Left renal pelvis (tissue), 4 donors: ENCODE measurements at places on chromosomes 16 and 17. TPM values are rescaled to one million over a fixed set of nuclear protein-coding genes. Genes with fewer than 3 reads are reported as not detected.

The FLII gene
- polyA plus RNA-seq = 154 TPM

The NPIPA3 gene
- 14.3 TPM for polyA plus RNA-seq

The RNF213 gene
- 44.5 TPM for polyA plus RNA-seq

The ZP2 gene
- polyA plus RNA-seq = 0.07 TPM

The ZNF646 gene
- 10.3 TPM for polyA plus RNA-seq

The CBLN1 gene
- polyA plus RNA-seq = 0.27 TPM

The CCDC200 gene
- 22.7 TPM for polyA plus RNA-seq

The TEX14 gene
- polyA plus RNA-seq = 1.0 TPM

The PLCD3 gene
- 32.3 TPM for polyA plus RNA-seq

The HS3ST3A1 gene
- polyA plus RNA-seq = 3.2 TPM

The CALB2 gene
- 0.11 TPM for polyA plus RNA-seq

The VWA3A gene
- polyA plus RNA-seq = 0.38 TPM

The LGALS9B gene
- not detected for polyA plus RNA-seq

The FBXW10B gene
- 0.83 TPM for polyA plus RNA-seq

The ABCC12 gene
- 0.21 TPM for polyA plus RNA-seq

DNA sequence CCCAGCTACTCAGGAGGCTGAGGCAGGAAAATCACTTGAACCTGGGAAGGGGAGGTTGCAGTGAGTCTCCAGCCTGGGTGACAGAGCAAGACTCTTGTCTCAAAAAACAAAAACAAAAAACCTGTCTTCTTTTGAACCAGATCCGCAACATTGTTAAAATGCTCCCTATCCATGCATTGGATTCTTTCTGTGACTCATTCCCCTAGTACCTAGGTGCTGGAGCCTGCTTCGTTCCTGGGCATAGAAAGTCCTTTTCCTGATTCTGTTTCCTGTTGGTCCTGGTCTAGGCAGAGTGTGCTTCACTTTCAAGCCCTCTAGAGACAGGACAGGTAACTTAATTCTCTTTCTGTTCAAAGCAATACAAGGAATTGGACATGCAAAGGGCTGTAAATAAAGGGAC is 5.2 kb downstream of the EPN2 start:
- DNase-seq = no peak

DNA sequence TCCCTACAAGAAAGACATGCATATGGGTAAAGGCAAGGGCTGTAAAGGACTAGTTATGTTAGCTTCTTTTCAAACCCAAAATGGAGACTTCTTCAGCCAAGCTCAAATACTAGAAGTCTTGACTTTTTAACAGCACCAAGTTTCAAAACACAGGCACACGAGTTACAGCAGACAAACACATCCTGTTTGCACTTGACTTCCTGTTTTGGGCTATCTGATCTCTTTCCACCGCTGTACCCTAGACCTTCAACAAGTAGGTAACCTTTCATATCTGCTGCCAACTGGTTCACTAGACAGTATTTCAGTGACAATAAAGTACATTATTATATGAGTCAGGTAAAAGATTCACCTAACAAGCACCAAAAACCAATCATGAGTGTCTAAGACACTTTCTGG is 12.3 kb downstream of the RFFL start:
- no peak for DNase-seq

DNA sequence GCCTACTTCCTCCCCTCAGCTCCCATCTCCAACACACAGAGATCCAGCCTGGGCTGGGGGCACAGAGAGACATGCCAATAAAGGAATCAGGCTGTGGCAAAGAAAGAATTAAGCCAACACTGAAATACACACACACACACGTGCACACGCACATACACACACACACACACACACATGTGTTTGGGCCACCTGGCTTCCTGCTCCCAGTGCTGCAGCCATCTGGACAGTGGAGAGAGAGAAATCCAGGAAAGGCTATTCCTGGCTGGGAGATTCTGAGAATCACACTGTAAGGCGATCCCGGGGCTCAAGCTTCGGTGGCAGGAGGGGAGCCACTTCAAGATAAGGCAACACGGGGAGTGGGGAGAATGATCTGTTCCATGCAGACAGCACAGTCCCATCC is 72.4 kb downstream of the NOG start:
- DNase-seq = no peak

GRCh38 chr16:86118467-86119307 is 219.7 kb downstream of the IRF8 start:
- no peak for DNase-seq

- no peak for DNase-seq
Measured at GRCh38 chr17:54085020-54085419, 262.3 kb downstream of the KIF2B start.

DNA sequence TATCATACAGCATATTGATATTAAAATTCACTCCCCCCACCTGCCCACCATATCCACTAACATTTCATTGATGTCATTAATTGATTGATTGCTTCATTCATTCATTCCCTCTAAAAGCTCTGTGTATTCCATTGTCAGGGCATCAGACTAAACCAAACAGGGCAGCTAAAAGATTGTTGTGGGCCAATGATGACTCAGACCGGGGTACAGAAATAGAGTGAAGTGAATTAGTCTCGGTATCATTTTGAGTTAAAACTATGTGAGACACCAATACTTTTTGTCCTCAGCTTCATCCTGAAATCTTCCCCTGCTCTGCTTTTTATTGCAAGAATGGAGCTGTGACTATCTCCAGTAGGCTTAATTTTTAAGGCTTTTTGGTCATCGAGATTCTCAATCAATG is 868.3 kb downstream of the CDH11 start:
- no peak for DNase-seq

GRCh38 chr17:19886116-19886515 is 18.4 kb upstream of the ULK2 start:
- DNase-seq = no peak

DNA sequence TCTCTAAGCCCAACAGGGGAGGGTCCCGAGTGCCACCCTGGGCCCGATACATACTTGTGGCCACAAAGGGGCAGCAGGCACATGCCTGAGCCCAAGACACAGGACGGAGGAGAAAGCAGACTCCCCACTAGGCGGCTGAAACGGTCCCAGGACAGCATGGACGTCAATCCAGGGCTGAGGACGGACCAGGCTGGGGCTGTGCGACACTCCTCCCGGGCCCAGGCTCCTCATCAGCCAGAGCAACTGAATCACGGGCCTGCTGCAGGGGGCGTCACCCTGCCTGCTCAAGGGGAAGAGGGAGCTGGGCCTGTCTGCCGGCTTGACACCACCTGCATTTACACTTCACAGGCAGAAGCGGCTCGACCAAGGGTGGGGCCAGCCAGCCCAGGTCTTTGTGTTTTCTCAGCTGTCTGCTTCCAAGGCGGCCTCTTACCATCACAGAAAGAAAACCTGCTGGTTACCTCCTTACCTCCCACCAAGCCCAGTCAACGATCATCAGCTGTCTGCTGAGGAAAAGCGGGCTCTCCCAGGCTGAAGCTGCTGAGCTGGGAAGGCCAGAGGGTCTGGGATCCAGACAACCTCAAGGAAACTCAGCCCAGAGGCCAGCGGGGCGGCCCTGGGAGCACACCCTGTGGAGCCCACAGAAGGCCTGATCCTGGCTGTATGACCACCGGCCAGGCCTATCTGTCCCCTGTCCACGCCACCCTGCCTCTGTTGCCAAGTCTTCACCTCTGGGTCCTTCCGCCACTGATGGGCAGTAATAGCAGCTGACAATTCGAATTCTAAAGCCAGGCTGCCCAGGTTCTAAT is 26.4 kb downstream of the KIFC3 start:
- no peak for DNase-seq

DNA sequence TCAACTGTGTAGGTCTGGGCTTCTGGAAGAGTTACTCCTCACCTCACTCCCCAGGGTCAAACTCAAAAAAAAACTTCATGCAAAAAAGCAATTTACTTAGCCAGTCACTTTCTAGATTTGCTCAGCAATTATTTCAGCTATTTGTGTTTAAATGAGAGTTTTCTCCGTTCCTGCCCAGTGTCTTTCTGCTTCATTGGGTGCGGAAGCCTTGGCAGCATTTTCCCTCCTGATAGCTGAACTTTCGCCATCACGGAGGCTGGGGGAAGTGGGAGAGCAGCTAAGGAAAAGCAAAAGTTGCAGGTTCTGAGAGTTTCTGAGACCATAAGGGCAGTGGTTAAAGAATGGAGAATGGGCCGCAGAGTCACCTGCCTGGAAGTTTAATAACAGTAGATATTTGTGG is 287.1 kb upstream of the DYNLRB2 start:
- no peak for DNase-seq

GRCh38 chr17:78459696-78460095 is 81.2 kb downstream of the PGS1 start:
- no peak for DNase-seq

- no peak for DNase-seq
Measured at GRCh38 chr16:80200079-80200478, 340.7 kb upstream of the DYNLRB2 start.

GRCh38 chr16:85649411-85650134 is 36.5 kb downstream of the GSE1 start:
- no peak for DNase-seq
